Psoas muscle (tissue), 8 donors: ENCODE measurements at places on chromosomes 1 and 21.

- H3K27ac ChIP-seq: peak within 1 kb of the TSS; percentile 92
- H3K4me3 ChIP-seq: peak within 1 kb of the TSS; percentile 97
- DNase-seq: peak; percentile 86
- H3K27me3 ChIP-seq: no peaks in the 10 kb centered on the region
- no peaks in the 10 kb centered on the region for H3K36me3 ChIP-seq
- peaks cover 23% of the 10 kb centered on the region for H3K4me1 ChIP-seq
Measured at GRCh38 chr1:202144402-202145067, at the start of gene ARL8A. Gene ARL8A (minus strand): TSS chr1:202144737. CDS start chr1:202144572, 165 bp downstream.

DNA sequence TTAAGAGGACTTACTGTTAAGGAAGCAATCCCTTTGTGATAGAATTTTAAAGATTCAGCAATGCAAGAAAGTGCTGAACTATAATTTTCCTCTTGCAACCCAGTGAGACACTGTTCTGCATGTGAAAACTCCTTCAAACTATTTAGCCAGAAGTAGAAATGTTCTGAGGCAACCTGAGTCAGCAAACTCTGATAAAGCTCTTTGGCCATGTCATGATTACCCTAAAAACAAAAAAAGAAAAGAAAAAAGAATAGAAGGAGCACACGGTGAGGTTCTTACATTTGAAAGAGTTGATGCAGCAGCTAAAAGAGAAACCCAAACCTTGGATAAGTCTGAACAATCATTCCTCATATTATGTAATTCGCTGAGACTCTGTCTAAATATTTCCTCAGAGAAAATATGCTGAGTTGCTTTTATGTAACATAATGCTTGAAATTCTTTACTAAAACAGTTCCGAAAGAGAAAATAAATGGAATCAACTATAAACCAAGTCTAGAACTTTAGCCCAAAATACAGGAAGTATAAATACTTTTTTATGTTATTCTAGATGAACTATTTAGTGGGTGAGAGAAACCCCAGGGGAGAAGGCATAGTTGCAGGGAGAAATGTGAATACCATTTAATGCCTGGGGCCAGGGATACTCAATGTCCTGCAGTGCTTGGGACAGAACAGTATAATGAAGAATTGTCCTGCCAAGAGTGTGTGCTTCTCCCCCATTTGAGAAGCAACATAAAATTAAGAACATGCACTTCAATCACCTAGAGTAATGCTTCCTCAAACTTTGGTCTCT, 60.0 kb downstream of the INTS7 start:
- DNase-seq: no peak
- no peaks in the 10 kb centered on the region for H3K27me3 ChIP-seq
- no peaks in the 10 kb centered on the region for H3K4me1 ChIP-seq
- H3K27ac ChIP-seq: peak overlapping the region; percentile 11

- no peaks in the 10 kb centered on the region for H3K27me3 ChIP-seq
- H3K27ac ChIP-seq: no peak overlapping the region
- no peaks in the 10 kb centered on the region for H3K4me1 ChIP-seq
- no peak for DNase-seq
- no peaks in the 10 kb centered on the region for H3K36me3 ChIP-seq
Measured at GRCh38 chr1:22262583-22262982, 119.7 kb upstream of the WNT4 start.

- no peak overlapping the region for H3K27ac ChIP-seq
- no peak overlapping the region for H3K4me3 ChIP-seq
- H3K36me3 ChIP-seq: no peaks in the 10 kb centered on the region
- H3K4me1 ChIP-seq: no peaks in the 10 kb centered on the region
Measured at GRCh38 chr1:30452925-30453324, 270.5 kb downstream of the MATN1 start.

DNA sequence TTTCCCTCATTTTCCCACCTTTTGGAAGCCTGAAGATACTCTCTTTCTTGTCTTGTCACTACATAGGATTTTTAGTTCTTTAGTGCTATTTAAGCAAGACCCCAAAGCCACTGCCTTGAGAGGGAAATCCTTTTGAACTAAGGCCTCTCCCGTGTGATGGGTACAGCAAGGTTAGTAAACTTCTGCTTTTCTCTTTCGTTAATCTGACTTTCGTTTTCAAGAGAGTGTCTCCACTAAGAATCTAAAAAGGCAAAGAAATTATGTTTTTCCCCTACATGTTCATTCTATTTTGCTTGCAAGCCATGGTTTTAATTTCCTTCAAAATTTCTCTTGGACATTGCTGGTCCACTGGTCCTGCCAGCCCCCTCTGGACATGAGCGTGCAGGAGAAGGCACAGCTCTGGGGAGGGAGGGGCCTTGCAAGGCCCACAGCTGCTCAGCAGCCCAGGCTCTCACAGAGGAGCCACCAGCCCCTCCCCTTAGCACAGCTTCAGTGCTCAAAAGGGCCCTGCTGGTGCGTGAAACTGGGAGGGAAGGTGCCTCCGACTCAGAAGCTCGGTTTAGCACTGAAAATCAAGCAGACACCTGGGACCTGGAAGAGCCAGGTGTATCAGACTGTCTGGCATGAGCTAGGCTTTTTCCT, 210.9 kb upstream of the GALNT2 start:
- H3K4me3 ChIP-seq: peak overlapping the region; percentile 34
- H3K36me3 ChIP-seq: no peaks in the 10 kb centered on the region
- H3K4me1 ChIP-seq: peaks cover 5% of the 10 kb centered on the region
- H3K27me3 ChIP-seq: no peaks in the 10 kb centered on the region

GRCh38 chr1:162709870-162710269, 77.6 kb downstream of the DDR2 start:
- H3K27me3 ChIP-seq: no peaks in the 10 kb centered on the region
- DNase-seq: no peak
- H3K36me3 ChIP-seq: no peaks in the 10 kb centered on the region

GRCh38 chr1:175198332-175198731, 5.8 kb upstream of the KIAA0040 start:
- no peak overlapping the region for H3K27ac ChIP-seq
- no peak overlapping the region for H3K4me3 ChIP-seq
- no peaks in the 10 kb centered on the region for H3K36me3 ChIP-seq
- DNase-seq: no peak

DNA sequence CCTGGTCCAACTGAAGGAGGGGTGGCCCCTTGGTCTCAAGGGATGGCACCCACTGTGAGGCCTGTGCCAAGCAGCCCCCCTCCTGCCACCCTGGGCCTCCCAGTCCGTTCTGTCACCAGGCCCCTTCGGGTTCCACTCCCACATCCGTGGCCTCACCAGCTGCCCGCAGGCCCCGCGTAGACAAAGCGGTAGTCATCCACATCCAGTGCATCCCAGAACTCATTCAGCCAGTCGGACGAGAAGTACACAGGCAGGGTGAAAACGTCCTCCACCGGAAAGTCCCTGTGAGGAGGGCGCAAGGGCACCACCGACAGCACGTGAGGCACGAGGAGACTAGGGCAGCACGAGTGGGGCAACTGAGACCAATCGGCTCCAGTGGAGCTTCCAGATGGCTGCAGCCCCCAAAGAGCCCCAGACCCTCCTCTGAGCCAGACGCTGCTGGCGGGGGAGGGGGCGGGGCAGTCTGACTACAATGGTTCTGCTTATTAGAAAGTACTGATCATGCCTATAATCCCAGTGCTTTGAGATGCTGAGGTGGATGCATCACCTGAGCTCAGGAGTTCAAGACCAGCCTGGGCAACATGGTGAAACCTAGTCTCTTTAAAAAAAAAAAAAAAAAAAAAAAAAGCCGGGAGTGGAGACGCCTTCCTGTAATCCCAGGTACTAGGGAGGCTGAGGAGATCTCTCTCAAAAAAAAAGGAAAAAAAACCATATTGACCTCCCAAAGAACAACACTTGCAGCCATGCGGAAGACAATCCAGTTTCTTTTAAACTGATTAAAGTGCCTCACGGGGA, 1.2 kb downstream of the JMJD4 start:
- peaks cover 28% of the 10 kb centered on the region for H3K36me3 ChIP-seq
- H3K4me1 ChIP-seq: peaks cover 29% of the 10 kb centered on the region
- H3K4me3 ChIP-seq: peak overlapping the region; percentile 73
- H3K27me3 ChIP-seq: no peaks in the 10 kb centered on the region

- no peak for DNase-seq
- H3K4me1 ChIP-seq: no peaks in the 10 kb centered on the region
- H3K27ac ChIP-seq: no peak overlapping the region
- H3K36me3 ChIP-seq: no peaks in the 10 kb centered on the region
- H3K4me3 ChIP-seq: no peak overlapping the region
Measured at GRCh38 chr1:50279622-50280330, 143.5 kb downstream of the DMRTA2 start.

- no peaks in the 10 kb centered on the region for H3K27me3 ChIP-seq
- no peaks in the 10 kb centered on the region for H3K36me3 ChIP-seq
- no peak overlapping the region for H3K4me3 ChIP-seq
- H3K4me1 ChIP-seq: no peaks in the 10 kb centered on the region
- H3K27ac ChIP-seq: no peak overlapping the region
Measured at GRCh38 chr1:183655562-183656075, 2.5 kb upstream of the APOBEC4 start.

GRCh38 chr1:66294707-66295370, 239.1 kb upstream of the SGIP1 start:
- H3K27me3 ChIP-seq: no peaks in the 10 kb centered on the region
- H3K4me1 ChIP-seq: peaks cover 19% of the 10 kb centered on the region
- H3K36me3 ChIP-seq: no peaks in the 10 kb centered on the region
- no peak overlapping the region for H3K4me3 ChIP-seq

GRCh38 chr1:3708791-3709190, 43.5 kb upstream of the CCDC27 start:
- no peak for DNase-seq
- no peak overlapping the region for H3K27ac ChIP-seq
- H3K27me3 ChIP-seq: peaks cover 4% of the 10 kb centered on the region
- peaks cover 14% of the 10 kb centered on the region for H3K4me1 ChIP-seq
- H3K36me3 ChIP-seq: no peaks in the 10 kb centered on the region

DNA sequence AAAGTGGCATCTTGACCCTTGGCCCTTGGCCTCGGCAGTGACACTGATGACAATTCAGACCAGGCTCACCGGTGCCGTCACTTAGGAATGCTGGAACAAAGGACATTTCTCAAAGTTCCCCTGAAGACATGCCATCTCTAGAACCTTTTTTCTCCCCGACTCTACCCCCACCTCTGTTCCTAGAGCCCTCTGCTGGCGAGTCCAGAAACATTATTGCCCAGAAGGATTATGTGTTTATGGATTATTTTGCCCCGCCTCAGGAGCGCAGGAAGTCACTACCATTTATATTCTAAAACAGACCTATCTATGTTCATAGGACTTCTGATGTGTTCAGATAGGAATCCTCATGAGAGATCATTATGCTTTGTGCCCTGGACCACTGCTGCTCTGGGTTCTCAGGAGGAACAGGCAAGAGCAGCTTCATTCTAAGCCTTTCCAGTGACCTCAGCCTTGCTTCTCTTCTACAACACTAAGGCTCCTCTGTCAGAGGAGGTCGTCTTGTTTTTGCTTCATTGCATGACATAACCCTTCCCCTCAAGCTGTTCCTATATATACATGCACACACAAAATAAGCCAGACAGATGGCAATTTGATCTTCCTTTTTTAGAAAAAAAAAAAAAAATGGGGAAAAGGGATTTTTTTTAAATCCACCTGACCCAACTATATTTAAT, 12.4 kb upstream of the SHISA4 start:
- DNase-seq: no peak
- H3K27ac ChIP-seq: no peak overlapping the region
- peaks cover 52% of the 10 kb centered on the region for H3K36me3 ChIP-seq
- no peaks in the 10 kb centered on the region for H3K27me3 ChIP-seq

GRCh38 chr1:246425139-246425794, 81.8 kb downstream of the SMYD3 start:
- no peaks in the 10 kb centered on the region for H3K4me1 ChIP-seq
- no peak for DNase-seq
- no peak overlapping the region for H3K4me3 ChIP-seq
- no peaks in the 10 kb centered on the region for H3K36me3 ChIP-seq
- H3K27ac ChIP-seq: no peak overlapping the region
- no peaks in the 10 kb centered on the region for H3K27me3 ChIP-seq

DNA sequence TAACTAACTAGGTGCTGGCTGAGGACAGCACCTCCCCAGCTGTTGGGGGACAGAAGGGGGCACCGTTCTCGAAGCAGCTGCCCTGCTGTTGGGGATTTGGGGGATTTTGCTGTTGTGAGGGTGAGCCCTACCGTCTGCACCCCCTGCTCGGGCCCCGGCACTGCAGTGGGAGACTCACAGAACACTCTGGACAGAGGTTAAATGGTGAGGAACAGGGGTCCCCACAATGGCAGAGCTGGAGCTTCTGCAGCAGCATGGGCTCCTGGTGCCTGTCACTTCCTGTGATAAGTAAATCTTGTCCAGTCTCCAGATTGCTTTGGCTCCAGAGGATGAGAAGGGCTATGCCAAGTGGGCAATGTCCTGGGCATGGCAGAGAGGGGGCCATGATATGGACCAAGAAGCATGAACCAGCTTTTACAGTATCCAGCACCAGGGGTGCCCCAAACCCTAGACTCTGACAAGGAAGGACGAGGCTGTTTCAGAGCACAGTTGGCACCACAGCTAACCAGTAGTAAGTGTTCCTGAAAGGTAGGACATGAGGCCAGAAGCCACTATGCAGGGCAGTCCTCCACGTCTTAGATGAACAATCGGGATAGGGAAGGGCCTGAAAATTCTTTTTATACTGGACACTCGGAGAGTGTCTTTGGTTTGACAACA, 365.1 kb upstream of the VAMP3 start:
- H3K27me3 ChIP-seq: no peaks in the 10 kb centered on the region
- no peaks in the 10 kb centered on the region for H3K4me1 ChIP-seq
- H3K36me3 ChIP-seq: no peaks in the 10 kb centered on the region
- H3K27ac ChIP-seq: no peak overlapping the region
